ENCODE measurements at places on chromosomes 4 and X. TPM values are rescaled to one million over a fixed set of nuclear protein-coding genes. Genes with fewer than 3 reads are reported as not detected.

SATL1 gene
- not detected for total RNA-seq

SASH3 gene
- 0.42 TPM for total RNA-seq

DNA sequence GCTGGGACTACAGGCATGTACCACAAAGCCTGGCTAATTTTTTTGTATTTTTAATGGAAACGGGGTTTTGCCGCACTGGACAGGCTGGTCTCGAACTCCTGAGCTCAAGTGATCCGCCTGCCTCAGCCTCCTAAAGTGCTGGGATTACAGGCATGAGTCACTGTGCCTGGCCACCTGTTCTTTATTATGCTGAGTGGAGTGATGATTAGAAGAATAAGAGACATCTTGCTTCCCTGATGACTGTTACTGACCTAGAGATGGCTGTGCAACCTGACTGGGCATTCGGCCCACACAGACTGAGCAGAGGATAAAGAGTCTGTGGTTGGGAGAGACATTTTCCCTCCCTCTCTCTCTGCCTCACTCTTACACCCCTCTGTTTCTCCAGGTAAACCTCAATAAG is 56.7 kb downstream of the SPINK2 start:
- H3K36me3 ChIP-seq = no peaks in the 10 kb centered on the region
- no peaks in the 10 kb centered on the region for H3K27me3 ChIP-seq
- H3K4me1 ChIP-seq = no peaks in the 10 kb centered on the region
- no peak overlapping the region for H3K4me3 ChIP-seq
- no peak overlapping the region for H3K27ac ChIP-seq

IL1RAPL2 gene
- not detected for total RNA-seq

FAT1 gene
- 676 TPM for total RNA-seq

DNA sequence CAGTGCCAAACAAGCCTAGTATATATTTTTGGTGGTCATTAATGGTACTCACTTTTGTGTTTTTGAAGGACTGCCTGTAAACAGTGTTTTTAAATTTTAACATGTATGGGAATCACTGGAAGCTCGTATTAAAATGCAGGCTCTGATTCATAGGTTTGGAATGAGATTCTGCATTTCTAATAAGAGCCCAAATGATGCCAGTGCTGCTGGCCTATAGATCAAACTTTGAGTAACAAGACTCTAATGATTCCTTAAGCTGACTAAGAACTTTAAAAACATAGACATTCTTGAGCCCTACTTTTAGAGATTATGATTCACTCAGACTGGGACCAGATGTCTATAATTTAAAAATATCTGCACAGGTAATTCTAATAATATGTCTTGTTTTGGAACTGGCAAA is 823.2 kb upstream of the LCORL start:
- DNase-seq = no peak
- H3K36me3 ChIP-seq = no peaks in the 10 kb centered on the region
- no peak overlapping the region for H3K27ac ChIP-seq
- H3K4me3 ChIP-seq = no peak overlapping the region

PTTG2 gene
- not detected for total RNA-seq

NXT2 gene
- total RNA-seq = 14.3 TPM

All from HCT116 (cell line).